8988T (cell line): ENCODE measurements at places on chromosomes 1 and 21.
A peak's percentile ranks its signal among the peaks of the same experiment; 100 is the strongest.

DNA sequence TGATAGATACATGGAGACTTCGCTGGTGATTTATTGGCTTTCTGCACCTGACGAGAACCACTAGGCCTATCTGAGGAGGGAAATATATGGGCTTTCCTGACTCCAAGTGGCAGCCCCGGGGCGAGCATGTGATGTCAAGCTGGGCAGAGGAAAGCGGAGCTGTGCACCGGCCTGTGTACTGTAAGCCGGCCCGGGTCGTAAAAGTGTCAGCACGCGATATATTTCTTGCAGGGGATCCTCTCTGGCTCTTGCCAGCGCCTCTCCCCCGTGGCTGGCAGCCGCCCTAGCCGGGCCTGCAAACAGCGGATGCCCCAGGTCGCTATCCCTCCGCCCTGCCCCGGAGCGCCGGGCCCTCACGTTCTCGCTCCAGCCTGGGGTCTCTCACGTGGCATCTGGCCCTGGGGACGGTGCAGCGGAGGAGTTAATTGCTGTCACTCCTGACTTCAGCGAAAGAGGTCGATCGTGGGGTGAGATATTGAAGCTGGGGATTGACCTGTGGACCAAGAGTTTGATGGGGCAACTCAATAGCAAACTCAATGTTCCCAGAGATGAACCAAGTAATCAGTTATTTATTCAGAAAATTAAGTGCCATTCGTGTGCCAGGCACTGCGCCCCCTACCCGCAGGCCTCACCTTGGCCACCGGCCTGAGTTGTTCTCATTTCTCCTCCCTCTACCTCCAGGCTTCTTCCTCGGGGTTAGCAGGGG, 41.0 kb upstream of the HAO2 start:
- DNase-seq, result no peak

GRCh38 chr1:96544051-96544830, 177.3 kb upstream of the PTBP2 start:
- no peak for DNase-seq

DNA sequence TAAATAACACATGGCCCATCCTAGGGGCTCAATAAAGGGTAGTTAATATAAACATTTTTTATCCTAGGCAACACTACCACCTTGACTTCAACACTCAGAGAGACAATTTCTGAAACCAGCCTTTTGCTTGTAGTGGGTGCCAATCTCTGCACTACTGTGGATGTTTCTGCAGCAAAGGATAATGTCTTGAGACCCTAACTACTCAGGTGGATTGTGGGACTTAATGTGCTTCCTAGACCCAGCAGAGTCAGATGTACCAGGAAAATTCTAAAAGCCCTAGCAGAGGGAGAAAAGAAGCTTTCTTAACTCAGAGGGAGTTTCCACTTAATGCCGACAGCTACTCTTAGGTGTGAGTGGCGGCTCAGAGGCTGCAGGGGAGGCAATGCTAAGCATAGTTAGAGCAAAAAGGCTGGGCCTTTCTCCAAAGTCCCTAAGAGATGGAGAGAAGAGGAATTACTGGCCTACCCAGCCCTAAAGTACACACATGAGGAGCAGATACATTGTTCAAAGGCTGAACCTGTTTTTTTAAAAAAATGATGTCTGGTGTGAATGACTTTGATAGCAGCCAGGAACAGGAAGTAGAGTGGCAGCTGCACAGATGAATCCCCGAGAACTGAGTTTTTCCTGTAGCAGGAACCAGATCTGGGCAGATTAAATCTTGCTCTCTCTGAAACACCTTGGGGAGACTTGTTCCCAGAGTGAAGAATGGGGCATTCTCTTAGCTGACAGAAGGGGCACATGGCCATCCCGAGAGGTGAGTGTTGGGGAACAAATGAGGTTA, 33.5 kb upstream of the ABCD3 start:
- DNase-seq, result no peak

DNA sequence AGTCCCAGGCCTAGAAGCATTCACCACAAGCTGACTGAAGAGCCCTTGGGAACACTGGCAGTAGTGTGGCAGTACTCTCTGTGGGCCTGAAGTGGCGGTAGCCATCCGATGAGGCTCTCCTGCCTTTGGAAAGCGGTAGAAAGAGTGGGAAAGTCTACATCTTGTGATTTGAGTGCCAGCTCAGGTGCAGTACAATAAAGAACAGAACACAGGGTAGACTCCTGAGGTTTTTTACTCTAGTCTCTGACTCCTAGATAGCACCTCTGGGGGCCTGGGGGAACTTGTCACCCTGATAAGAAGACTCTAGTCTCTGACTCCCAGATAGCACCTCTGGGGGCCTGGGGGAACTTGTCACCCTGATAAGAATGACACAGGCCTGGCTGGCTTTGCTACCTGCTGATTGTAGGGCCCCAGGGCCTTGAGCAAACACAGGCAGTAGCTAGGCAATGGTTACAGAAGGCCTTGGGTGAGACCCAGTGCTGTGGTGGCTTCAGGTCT, 18.0 kb upstream of the IL20 start:
- DNase-seq, result no peak

- peak; percentile 7 for DNase-seq
Observed at GRCh38 chr21:25329227-25329825, 278.0 kb downstream of the MRPL39 start.

- DNase-seq, result no peak
Observed at GRCh38 chr21:30958741-30959140, 77.4 kb upstream of the KRTAP11-1 start.

DNA sequence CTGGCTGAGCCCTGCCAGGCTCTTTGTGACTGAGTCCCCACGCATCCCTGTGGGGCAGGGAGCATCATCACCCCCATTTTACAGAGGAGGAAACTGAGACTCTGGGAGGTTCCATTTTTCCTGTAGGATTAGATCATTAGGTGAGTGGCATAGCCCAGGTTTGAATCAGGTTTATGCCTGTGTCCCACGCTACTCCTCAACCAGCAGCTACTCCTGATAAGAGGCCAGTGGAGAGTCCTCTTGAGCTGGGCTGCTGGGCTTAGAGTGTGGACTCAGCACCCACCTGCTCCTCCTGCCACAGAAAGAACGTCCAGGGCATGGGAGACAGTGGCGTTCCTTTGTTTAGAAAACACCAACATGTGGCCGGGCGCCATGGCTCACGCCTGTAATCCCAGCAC, 30.7 kb downstream of the TNFRSF1B start:
- no peak for DNase-seq

GRCh38 chr1:160797861-160798273, 1.9 kb downstream of the LY9 start:
- DNase-seq, result no peak

- no peak for DNase-seq
Observed at GRCh38 chr1:110903853-110904500, 31.0 kb downstream of the CD53 start.

- no peak for DNase-seq
Observed at GRCh38 chr1:58505286-58505685, 41.2 kb downstream of the OMA1 start.

GRCh38 chr1:81449786-81450185, 350.9 kb upstream of the ADGRL2 start:
- no peak for DNase-seq

DNA sequence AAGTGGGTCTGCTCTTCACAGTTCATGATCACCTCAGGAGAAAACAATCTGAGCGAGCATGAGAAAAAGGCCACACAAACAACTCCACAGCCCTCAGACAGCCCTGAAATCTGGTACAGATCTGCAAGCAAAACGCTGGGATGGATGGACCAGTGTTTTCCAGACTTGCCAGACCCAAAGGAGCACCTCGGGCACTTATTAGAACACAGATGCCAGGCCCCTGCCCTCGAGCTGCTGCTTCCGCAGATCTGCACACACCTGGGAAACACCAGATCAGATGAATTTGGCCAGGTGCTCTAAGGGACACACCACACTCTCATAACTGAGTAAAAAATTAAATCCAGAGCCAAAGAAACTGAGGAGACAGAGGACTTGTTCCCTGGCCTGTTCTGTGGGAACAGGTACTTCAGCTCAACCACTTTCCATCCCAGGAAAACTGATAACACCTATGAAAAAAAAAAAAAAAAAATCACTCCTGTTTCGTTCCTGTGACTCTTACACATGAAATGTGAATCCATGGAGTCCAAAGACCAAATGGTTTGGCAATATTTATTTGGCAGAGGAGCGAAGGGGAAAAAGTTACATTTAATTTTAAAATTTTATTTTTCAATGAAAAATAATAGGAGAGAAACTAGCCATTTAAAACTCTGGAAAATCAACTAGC, 202.9 kb upstream of the ESRRG start:
- no peak for DNase-seq

DNA sequence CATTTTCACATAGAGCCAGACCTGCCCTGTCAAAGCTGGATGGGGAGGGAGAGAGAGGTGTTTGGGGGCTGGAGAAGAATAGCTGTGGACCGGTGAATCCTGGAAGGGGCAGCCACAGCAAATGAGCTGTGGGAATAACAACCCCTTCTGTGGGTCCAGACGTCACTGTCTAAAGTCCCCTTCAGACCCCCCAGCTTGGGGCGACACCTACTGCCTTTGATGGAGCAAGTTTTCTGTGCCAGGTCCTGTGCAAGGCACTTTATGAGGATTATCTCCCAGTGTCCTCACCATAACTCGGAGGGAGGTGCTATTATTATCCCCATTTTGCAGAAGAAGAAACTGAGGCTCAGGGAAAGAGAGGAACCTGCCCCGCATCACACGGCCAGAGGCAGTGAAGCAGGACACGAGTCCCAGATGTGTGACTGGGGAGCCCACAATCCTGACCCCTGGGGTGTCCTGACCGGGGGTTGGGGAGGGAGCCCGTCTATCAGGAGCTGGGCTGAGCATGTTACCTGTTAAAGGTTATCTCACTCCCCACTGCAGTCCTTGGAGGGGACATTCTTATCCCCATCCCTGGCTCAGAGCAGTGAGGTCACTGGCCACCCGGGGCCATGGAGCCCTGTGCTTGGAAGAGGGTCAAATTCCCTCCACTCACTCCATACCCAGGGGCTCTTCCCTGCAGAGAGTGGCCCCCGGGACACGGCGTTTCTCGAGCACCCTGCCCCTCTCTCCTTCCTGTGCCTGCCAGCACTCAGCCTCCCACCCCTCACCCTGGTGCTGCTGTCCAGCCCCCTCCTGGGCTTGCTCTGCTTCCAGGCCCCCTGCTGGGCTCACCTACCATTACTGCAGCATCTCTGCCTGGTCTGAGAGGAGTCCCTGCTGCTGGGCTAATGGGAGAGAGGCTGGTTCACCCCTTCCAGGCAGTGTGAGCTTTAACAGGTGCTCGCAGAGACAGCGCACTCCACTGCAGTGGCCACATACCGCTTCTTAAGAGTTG, 132.9 kb downstream of the PTPRU start:
- DNase-seq, result no peak

DNA sequence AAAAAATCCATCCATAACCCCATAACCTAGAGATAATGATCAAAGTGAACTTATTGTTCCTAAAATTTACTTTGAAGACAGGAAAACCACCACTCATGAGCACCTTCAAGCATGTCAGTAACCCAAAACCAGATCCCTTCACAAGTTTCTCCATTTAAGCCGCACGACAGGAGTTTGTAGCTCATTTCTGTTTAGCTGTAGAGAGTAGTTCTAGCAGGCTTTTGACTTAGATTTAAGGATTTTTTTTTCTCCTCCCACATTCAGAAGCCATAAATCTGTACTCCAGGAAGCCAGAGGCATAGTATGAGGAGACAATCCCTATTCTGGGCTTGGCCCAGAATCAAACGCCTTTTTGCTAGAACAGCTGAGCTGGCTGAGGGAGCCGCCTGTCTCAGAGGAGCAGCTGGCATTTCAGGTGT, 25.6 kb downstream of the TOMM20 start:
- no peak for DNase-seq

- no peak for DNase-seq
Observed at GRCh38 chr1:150876119-150876454, 312 bp downstream of the ARNT start.

- no peak for DNase-seq
Observed at GRCh38 chr1:109027841-109028240, 14.1 kb downstream of the WDR47 start.

DNA sequence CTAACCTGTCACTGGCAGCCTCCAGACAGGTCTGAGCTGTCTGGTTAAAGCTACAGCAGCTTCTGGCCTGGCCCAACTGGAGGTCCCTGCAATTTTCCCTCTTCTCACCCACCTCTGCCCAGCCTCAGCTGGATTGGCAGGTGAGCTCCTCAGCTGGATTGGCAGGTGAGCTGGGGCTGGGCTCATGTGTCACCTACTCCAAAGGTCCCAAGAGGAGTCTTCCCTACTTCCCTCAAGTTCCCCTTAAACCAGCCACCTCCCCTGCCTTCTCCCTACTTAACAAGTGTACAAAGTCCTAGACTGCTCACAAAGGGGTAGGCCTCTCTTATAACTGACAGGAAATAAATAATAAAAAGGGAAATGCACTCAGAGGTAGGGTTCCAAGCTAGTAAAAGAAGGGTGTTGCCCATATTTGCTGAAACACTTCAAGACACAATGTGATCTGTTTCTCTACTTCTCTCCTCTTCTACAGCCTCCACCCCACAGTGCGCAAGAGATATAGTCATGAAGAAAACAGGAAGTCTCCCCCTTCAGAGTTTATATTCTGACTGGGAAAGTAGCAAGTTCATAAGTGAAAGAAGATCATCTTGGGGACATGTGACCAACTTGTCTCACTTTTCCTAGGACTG, at the start of gene GPA33:
GPA33 (minus strand) TSS at position 64 of the 629 bp plus-strand sequence. CDS start 90 bp downstream, outside the sequence.
- no peak for DNase-seq

DNA sequence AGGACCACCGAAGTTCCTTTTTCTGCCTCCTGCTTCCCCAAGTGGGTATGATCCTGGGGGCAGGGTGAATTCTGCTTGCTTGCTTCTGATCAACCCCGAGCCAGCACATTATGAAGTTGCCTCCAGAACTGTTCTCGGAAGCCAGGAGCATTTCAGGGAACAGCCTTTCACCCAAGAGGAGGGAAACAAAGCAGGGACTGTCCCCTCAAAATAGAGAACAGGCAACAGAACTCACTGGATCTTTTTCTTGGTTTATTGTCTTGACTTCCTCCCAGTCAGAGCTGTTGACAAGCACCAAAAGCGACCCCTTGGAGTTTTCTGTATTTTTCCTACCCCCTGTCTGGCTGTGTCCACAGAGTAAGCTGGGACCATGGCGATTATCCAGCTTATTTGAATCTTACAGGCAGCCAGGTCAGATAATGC, 258.3 kb upstream of the SGIP1 start:
- no peak for DNase-seq

- no peak for DNase-seq
Observed at GRCh38 chr1:27001570-27002360, 8.3 kb downstream of the TRNP1 start.
